Mesenteric fat pad (tissue), 1 donor: ENCODE measurements at places on chromosomes 11 and 22.

- DNase-seq = peak; percentile 87
Measured at GRCh38 chr11:278001-278951, at the start of gene NLRP6. TSS of gene NLRP6 (plus strand) at chr11:278407. CDS start at chr11:278570, 163 bp downstream.

GRCh38 chr11:68904248-68904847 is 657 bp downstream of the IGHMBP2 start:
- DNase-seq = no peak

DNA sequence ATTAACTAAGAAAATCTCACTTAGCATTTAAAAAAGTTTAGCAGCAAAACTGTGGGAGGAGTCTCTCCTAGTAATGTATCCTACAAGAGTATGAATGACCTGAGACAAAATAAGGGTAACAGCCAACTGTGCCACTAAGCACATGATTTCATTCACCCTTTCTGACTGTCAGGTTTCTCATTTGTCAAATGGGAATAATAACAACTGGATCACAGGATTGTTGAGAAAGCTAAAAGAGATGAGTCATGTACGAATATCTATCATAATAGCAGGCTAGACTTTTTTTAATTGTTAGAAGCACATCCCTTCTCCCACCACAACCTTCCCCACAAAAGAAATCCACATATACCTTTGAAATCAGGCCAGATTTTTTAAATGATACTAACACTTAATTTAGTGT is 39.5 kb downstream of the MTMR2 start:
- no peak for DNase-seq

- DNase-seq = no peak
Measured at GRCh38 chr22:42179616-42180015, 49.0 kb upstream of the CYP2D6 start.

- DNase-seq = no peak
Measured at GRCh38 chr11:120622189-120622875, 110.8 kb downstream of the GRIK4 start.

DNA sequence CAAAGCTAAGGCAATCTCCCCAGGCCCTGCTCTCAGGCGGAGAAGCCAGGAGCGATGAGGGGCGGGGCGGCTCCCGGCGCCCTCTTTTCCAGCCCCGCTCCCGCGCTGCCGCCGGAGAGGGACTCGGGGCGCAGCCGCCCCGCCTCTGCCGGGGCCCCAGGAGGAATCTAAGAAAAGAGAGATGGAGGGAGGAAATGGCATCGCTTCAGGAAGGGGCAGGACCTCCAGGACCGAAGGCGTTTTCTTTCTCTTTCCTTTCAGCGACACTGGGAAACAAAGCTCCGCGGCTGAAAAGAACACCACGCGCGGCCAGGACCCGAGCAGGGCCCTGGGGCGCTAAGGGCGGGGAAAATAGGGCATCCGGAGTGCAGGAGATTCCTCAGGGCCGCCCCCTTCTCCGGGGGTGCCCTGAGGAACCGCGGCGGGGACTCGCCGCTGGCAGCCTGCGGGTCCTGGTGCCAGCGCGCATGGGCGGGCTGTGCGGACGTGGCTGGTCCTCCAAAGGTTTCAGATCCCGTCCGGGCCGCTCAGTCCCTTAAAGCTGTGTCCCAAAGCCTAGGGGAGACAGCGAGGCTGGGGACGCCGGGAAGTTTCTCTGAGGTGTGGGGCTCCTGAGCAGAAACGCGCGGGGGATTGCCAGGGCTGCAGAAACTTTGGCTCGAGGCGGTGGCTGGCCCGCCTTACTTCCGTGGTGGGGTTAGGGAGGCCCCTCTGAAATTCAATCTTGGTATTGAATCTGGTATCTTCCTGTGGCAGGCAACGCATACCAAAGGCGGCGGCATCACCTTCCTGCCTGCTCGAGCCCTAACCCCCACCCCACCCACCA is 2.8 kb upstream of the BSX start:
- peak; percentile 82 for DNase-seq

DNA sequence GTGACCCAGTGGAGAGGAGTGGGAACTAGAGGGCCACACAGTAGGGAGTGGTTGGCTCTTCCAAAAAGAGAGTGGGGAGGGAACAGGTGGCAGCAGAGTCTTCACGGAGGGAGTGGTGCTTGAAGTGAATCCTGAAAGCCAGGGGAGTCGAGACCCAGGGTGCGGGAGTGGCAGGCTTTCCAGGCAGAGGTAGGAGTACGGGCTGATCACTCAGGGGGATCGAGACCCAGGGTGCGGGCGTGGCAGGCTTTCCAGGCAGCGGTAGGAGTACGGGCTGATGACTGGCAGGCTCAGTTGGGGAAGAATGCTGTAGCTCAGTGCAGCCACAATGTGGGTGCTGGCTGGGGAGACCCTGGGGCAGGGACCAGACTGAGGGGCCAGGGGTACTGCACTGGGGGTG is 148.2 kb downstream of the TBC1D22A start:
- DNase-seq = no peak

DNA sequence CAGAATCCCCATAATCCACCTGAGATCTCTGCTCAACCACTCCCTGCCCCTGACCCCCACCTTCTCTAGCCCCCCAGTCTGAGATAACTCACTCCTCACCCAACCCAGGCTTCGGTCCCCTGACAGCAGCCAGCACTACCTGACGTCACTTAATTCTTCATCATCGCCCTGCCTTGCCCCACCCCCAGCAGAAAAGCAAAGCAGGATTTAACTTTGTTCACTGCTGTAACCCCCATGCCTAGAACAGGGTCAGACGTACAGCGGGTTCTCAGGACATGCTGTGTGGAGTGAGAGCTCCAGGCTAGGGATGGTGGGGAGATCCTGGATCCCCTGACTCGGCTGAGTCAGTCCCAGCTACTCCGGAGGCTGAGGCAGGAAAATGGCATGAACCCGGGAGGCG is 45.8 kb downstream of the ELFN2 start:
- DNase-seq = no peak

- no peak for DNase-seq
Measured at GRCh38 chr11:67439321-67440228, 2.1 kb upstream of the PTPRCAP start.

DNA sequence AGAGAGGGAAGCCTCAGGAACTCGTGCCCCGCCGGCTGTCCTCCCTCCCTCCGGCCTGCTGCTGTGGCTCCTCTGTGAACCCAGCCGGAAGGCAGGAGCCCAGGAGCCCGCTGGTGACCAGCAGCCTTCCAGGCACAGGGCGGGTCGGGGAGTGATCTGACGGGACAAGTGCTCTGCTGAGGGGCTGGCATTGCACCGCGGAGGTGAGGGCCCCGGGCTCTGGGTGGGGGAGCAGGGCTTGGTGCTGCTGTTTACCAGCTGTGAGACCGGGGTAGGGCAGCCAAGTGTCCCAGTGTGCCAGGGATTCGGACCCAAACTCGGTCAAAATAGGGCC is 53.3 kb downstream of the FLRT1 start:
- no peak for DNase-seq

- no peak for DNase-seq
Measured at GRCh38 chr11:77660947-77661346, 23.4 kb upstream of the CLNS1A start.

- no peak for DNase-seq
Measured at GRCh38 chr11:16603245-16603644, 135.2 kb upstream of the C11orf58 start.

GRCh38 chr22:45531441-45532234 is 29.0 kb downstream of the FBLN1 start:
- no peak for DNase-seq

DNA sequence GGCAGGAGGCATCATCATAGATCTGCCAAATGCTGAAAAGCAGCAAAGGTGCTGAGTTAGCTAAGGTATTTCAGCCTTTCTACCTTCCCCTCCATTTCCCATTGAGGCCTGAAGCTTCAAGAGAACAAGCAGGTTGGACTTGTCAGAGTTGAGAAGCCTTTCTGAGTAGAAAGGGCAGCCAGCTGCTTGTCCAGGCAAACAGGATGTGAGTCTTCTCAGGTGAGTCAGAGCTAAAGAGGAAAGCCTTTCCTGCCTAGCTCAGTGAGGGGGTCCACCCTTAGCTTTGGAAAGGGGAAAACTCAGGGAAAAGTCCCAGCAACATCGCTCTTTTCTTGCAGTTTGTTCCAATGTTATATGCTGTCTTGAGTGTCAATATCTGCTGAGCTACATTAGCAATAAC is 13.2 kb upstream of the MPZL2 start:
- no peak for DNase-seq

- DNase-seq = no peak
Measured at GRCh38 chr22:45579806-45580725, 77.4 kb downstream of the FBLN1 start.

GRCh38 chr22:46055181-46055875 is 78.4 kb upstream of the WNT7B start:
- DNase-seq = peak; percentile 89

DNA sequence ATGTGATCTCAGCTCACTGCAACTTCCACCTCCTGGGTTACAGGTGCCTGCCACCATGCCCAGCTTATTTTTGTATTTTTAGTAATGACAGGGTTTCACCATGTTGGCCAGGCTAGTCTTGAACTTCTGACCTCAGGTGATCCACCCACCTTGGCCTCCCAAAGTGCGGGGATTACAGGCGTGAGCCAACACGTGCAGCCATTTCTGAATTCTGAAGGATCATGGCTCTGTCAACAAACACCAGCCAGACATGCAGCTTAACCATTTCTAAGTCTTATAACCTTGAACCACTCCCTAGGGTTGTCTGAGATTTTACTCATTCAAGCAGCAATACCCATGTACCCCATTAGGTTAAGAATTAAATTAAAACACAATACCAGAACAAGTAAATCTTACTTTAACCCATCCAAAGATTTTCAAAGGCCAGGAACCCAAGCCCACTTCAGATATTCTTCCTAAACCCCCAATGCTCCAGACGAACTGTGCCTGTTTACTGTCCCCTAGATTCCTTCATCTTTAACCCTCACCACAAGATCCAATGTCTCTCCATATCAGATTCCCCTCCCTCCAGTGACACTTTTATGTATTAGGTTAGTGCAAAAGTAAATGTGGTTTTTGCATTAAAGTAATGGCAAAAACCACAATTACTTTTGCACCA is 4.0 kb downstream of the RPS13 start:
- DNase-seq = no peak

GRCh38 chr11:113675003-113675561 is 31.0 kb downstream of the TMPRSS5 start:
- DNase-seq = no peak

- no peak for DNase-seq
Measured at GRCh38 chr11:1908618-1909017, 10.9 kb upstream of the TNNT3 start.

- no peak for DNase-seq
Measured at GRCh38 chr22:31866918-31867317, 77.4 kb upstream of the YWHAH start.

DNA sequence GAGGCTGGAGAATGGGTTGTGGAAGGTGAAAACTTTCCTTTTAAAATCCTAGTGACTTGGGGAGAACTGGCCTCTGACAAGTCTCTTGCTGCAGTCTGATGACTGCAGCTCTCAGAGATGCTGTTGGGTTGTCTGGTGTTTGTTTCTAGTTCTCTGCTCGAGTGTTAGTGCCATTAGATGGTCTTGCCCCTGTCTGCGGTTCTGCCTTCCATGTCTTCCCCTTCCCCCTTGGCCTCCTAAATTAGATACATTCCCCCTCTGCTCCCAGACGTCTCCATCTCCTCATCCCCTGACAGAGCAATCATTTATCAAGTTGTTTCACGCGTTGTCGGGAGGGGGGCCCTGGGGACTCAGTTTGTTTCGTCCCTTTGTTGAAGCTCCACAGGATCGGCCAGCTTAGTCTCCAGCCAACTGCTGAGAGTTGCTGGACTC is 67.7 kb downstream of the CECR2 start:
- DNase-seq = no peak

DNA sequence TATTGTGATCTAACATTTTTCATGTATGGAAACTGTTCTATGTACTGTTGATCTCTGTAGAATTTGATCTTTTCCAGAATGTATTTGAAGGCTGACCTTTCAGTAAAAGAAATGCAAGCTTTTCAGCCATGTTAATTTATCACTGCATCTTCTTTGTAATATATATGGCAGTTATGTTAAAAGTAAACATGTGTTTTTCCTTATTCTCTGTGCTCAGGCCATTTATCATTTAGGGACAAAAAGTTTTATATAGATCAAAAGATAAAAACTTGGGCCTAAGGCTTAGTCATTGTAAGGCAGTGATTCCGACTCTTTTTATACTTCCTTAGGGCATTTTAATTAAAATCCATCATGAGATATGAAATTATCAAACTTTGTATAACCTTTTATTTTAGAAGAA is 48.7 kb downstream of the KDM2A start:
- no peak for DNase-seq

GRCh38 chr11:62295504-62295903 is 3.4 kb downstream of the SCGB1D4 start:
- no peak for DNase-seq

- DNase-seq = no peak
Measured at GRCh38 chr11:121024989-121025388, 1.1 kb downstream of the TBCEL start.

DNA sequence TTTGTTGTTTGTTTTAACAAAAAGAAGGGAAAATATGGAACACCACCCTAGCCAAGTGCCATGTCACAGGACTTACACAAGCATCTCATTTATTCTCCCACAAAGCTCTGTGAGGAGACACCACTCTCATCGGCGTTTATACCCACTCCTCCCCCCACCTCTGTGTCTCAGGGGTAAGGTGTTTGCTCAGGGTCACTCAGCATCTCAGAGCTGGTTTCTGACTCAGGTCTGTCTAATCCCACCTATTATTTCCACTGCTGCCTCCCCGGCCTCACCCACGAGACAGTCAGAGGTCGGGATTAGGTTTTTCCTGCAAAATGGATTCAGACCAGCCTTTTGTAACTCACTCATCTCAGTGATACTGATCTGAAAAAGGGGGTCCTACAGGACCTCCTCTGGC is 786.0 kb downstream of the OPCML start:
- no peak for DNase-seq

DNA sequence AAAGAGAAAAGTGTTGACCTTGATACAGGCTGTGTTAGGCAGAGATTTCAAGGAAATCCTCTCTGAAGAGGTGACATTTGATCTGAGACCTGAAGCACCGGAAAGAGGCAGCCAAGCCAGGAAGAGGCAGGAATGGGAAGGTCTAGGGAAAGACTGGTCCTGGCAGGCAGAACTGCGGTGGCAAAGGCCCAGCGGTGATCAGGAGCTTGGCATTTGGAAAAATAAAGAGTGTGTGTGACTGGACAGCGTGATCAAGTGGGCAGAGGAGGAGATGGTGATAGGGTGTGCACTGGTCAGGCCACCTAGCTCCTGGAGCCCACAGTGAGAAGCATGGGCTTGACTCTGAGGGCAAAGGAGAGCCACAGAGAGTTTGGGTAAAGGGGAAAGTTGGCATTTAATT is 27.2 kb upstream of the GAB4 start:
- no peak for DNase-seq

- DNase-seq = no peak
Measured at GRCh38 chr22:25024895-25025294, 72.4 kb downstream of the KIAA1671 start.

- DNase-seq = no peak
Measured at GRCh38 chr11:61132646-61133045, 28.6 kb downstream of the VPS37C start.

- DNase-seq = no peak
Measured at GRCh38 chr22:33519974-33520903, 400.0 kb downstream of the LARGE1 start.

DNA sequence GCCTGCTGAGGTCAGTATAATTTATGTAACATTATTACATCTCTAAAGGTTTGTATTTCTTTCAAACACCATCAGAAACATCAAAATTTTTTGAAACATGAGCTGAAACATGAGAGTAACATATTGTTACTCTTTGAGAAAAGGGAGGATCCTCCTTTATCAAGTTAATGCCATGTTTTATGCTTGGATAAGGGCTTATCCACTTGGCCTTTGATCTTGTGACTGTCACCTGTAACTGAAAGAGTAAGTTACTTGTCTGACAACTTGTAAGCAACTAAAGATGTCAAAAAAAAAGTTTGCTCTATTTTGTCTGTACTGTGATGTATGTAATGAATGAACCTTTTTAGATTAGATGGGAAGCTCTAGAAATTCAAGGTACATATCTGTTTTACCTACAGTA is 59.6 kb downstream of the FAR1 start:
- no peak for DNase-seq
